ENCODE measurements at places on chromosomes 3 and 15.
A peak's percentile ranks its signal among the peaks of the same experiment; 100 is the strongest.

GRCh38 chr3:30644615-30645014, 38.2 kb downstream of the TGFBR2 start:
- DNase-seq: peak; percentile 89

GRCh38 chr3:111870620-111871019, 11.6 kb downstream of the PHLDB2 start:
- no peak for DNase-seq

- peak; percentile 15 for DNase-seq
Measured at GRCh38 chr3:108006077-108006771, 84.6 kb downstream of the CD47 start.

DNA sequence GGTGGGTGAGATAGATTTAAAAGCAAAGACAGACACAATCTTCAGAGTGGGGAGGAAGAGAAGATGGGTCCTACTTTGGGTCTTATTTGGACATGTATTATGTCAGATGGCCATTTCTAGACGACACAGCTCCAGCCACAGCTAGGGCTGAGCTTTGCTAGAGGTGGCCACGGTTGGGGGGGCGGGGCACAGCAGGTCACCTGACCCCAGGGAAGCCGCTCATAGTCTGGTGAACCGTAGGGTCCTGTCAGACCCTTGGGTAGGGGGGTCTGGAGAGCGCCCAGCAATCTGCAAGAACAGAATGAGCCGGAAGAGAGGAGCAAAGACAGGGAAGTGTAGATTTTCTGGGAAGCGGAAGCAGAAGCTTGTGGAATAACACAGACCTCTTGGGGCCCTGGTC, 6.6 kb downstream of the EPB42 start:
- no peak for DNase-seq

DNA sequence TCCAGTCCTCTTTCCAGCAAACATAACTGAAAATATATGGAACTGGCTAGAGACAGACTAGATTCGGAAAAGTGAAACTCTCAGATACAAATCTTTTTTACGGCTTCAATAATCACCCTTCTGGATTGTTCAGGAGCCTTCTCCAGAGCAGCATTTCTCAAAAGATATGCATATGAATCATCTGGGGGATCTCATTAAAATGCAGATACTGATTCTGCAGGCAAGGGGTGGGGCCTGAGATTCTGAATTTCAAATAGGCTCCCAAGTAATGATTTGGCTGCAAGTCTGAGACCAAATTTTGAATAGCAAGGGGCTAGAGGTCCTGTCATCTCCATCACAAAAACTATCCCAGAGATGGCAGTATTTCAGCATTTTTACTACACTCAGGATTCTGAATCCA, 165.4 kb downstream of the CTNNB1 start:
- no peak for DNase-seq

GRCh38 chr3:100076731-100077529, 37.4 kb downstream of the FILIP1L start:
- DNase-seq: no peak

GRCh38 chr3:134709561-134710312, 58.9 kb upstream of the KY start:
- DNase-seq: no peak

- DNase-seq: peak; percentile 7
Measured at GRCh38 chr15:72604794-72605193, 49.7 kb upstream of the GOLGA6B start.

DNA sequence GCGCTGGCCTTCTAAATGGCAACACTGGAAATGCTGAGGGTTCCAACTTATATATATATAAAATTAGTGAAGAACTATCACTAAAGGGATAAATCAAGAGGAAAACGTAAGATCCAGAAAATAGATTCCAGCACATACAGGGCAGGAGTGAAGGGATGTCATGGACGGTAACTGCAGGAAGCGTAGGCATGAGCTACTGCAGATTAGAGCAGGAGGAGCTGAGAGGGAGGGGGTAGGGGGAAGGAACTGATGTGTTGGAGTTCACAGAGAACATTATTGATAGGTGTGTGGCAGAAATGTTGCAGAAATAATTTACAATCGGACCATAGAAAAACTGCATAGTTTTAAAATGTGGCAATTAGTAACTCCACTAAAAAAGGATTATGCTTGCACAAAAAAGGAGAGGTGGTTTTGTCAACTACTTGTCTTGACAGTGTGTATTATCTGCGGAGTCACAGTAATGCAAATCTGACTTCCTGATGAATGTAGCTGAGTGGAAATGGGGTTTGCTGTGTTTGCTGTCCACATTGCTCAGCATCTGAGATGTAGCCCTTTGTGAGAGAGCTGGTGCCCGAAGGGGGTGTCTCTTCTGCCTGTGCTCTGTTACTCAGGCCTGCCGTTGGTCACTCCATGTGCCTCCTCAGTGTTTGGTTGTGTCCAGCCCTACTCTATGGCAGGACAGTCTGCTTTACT, 61.2 kb downstream of the PAK2 start:
- DNase-seq: no peak

- DNase-seq: no peak
Measured at GRCh38 chr3:178067721-178068120, 468.5 kb upstream of the KCNMB2 start.

GRCh38 chr3:130748467-130748861, 1.8 kb upstream of the PIK3R4 start:
- DNase-seq: peak; percentile 16

DNA sequence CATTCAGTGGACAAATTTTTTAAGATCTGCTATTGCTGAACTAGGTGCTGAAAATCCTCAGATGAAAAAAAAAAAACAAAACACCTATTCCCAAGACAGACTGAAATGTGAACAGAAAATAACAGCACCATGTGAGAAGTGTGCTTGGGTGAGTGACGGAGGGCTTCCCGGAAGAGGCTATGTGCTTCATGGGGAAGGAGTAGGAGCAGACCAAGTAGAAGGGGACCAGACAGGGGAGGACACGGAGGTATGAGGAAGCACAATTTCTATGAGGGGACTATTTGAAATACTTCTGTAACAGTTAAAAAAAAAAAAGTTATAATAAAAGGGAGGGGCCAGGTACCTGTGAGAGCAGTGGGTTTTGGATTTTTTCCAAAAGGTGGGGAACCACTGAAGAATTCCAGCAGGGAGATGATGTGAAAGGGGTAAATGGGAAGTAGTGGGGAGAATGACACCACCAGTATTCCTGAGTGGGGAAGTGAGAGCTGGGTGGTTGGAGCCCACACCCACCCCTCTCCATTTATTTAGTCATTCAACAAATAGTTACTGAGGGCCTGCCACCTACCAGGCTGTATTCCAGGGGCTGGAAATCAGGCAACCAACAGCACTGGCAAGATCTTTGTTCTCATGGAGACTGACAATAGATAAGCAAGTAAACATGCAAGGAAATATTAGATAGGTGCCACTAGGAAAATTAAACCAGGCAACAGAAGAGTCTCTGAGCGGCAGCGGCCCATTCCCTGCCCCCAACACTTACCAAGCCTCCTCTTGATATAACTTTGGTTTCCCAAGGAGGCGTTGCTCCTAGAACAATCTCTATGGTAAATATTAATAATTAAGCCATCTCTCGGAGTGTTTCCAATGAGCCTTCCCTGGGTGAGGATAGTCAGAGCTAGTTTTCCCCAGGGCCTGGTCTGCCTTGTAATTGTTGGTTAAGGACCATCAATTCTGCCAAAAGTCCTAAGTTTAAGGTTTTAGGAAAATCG, 3.8 kb upstream of the USP3 start:
- no peak for DNase-seq

- DNase-seq: no peak
Measured at GRCh38 chr3:184594371-184595001, 32.9 kb downstream of the EPHB3 start.

DNA sequence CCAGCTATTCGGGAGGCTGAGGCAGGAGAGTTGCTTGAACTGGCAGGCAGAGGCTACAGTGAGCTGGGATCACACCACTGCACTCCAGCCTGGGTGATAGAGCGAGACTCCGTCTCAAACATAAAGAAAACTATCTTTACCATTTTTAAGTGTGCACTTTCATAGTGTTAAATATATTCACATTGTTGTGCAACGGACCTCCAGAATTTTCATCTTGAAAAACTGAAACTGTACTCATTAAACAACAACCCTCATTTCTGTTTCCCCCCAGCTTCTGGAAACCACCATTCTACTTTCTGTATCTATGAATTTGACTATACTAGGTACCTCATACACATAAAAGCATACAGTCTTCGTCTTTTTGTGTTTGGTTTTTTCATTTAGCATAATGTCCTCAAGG, 375.1 kb downstream of the SHQ1 start:
- DNase-seq: no peak

- DNase-seq: peak; percentile 81
Measured at GRCh38 chr3:87268646-87269211, 7.7 kb downstream of the POU1F1 start.

GRCh38 chr15:52567871-52568600, 794 bp downstream of the ARPP19 start:
- DNase-seq: peak; percentile 48

- peak; percentile 87 for DNase-seq
Measured at GRCh38 chr15:69760258-69760845, 307.7 kb downstream of the RPLP1 start.

DNA sequence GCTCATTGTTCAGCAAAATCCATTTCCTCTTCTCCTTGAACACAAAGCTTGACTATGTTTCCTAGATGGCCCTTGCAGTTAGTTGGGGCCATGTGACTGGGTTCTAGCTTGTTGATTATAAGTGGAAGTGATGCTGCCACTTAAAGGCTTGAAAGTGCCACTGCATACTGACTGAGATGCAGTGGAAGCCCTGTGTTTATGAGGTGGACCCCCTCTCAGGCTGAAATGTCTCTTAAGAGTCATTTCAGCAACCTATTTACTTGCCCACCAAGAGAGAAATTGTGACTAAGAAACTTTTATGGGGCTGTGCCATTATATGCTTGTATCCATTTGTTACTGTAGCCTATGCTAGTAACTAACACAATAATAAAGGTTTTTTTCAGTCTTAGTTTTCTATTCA, 8.4 kb upstream of the ANP32A start:
- DNase-seq: peak; percentile 63

DNA sequence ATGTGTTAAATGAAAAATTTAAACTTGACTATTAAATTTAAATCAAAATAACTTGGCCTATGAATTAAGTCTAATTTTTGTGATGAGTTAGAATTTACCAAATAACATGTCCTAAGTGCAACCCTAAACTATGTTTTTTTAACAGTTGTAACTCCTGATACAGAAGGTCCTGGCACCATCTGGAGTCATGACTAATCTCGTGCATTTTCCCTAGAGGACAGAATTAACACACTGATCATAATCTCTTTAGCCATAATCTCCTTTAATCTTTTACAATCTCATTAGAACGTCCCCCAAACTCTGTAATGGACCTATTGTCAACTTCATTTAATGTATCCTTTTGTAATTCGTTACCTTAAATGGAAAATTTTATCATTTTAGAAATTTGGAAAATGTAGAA, 100.6 kb downstream of the SUCNR1 start:
- peak; percentile 74 for DNase-seq

DNA sequence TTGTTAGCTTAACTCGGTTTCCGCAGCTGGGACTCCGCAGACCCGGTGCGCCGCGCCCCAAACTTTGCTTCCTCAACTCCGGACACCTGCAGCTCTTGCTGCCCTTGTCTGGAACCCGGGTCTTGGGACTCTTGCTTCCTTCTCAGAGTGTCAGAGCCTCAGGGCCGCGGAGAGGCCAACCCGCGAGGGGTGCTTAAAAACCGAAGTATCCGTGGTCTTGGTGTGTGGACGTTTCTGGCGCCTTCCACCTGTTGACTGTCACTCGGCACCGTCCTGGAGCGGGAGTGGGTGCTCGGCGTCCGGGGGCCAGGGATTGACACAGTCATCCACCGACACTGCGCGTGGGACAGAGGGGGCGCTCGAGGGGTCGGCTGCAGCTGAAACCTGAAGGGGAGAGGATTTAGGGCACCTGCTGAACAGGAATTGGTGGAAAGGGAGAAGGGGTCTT, 386 bp downstream of the SQOR start:
- DNase-seq: peak; percentile 10

DNA sequence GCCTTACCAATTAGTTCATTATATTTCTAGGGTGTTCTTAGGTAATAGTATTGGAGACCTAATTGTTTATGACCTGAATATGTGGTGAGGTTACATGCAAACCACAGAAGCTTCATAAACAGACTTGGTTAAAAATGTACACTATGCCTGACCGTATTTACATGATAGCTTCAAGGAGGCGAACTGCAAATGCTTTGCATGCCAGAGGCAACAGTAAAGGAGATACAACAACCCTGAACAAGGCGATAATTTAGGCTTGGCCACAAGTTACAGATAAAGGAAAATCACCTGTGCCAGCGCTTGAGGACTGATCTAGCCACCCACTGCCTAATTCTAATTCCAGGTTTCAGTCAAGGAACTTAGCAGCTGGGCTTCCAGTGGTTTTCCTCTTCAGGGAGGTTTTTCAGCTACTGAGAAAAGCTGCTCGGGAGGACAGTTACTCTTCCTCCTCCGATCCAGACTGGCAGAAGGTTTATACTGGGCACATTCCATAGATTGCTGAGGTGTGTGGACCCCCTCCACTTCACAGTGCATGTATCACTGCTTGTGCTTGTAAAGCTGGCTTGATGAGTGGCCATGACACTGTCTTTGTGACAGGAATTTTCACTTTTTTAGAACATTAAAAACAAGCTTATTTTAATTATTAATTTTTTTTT, 95.6 kb downstream of the DHX36 start:
- peak; percentile 75 for DNase-seq

GRCh38 chr15:82108489-82109078, 62.8 kb upstream of the MEX3B start:
- DNase-seq: peak; percentile 67

DNA sequence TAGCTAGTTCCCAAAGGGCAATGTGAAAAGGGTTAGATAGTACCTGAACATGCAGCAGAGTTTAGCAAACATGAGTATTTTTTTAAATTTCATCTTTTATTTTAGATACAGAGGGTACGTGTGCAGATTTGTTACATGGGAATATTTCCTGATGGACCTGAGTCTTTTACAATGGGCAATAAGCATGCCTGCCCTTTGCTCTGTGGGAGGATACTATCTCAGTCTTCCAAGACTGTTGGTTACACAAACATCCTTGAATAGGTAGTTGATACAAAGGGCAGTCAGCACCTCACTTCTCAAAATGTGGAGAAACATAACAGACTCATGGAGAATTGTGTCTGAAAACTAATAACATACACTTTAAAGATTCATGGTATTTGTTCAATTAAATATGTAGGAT, 103.3 kb downstream of the GOLIM4 start:
- no peak for DNase-seq

GRCh38 chr15:82895983-82896382, 56.5 kb downstream of the HOMER2 start:
- no peak for DNase-seq

DNA sequence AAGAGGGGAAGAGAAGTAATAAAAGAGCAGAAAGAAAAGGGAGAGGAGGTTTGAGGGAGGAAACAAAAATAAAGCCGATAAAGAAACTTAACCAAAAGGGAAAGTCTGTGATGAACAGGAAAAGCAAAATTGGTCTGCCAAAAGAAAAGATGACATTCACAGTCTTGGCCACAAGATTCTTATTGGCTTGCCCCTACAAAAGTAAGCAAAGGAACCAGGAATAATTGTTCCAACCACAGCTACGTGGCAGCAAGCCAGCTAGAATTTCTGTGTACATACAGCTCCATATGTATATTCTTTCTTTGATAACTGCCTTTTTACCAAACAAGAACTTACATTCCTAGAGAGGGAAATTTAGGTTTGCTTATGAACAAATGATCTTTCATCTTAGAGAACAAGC, 79.6 kb downstream of the MLH1 start:
- peak; percentile 96 for DNase-seq

GRCh38 chr15:76235186-76235826, 76.0 kb downstream of the ETFA start:
- peak; percentile 74 for DNase-seq

- no peak for DNase-seq
Measured at GRCh38 chr3:4162096-4162495, 141.1 kb upstream of the SETMAR start.

Measured in choroid plexus epithelial cell (primary cell).